ENCODE measurements at places on chromosomes 7 and 10.

DNA sequence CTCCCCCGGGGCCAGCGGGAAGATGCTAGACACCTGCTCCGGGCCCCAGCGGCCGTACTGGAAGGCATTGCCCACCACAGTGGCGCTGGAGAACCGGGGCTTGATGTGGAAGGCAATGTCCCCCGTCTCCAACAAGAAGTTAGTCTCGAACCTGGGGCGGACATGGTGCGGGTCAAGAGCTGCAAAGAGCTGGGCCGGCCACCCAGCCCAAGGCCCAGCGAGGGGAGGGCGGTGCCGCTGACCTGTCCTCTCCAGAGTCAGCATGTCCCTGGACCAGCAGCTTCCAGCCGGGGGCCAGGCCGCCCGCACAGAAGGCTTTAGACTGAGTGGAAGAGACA is 551 bp downstream of the GRIFIN start:
- no peak for DNase-seq

- no peak for DNase-seq
Measured at GRCh38 chr10:101142533-101143344, 11.6 kb downstream of the TLX1 start.

- no peak for DNase-seq
Measured at GRCh38 chr10:116207690-116208089, 65.3 kb downstream of the GFRA1 start.

DNA sequence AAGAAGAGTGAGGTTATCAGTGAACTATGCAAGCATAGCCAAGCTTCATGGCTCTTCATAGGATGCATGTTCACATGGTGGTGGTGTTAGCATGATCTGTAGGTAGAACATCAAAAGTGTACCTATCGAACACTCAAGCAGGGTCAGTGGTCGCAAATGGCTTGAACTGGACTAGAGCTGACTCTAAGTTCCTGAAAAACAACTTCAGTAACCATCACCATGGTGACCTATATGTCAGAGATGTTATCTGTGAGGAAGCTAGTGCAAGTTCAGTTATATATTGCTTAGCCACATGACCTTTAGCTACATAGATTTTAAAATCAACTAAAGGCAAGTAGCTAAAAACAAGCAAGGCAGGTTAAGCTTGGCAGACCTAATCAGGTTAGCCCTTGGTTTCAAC is 163.1 kb upstream of the AGR3 start:
- no peak for DNase-seq

GRCh38 chr10:133276435-133277201 is at the start of gene ADAM8:
ADAM8 (minus strand) TSS chr10:133276868; CDS start chr10:133276817, 51 bp downstream.
- DNase-seq = no peak

GRCh38 chr10:17432723-17433122 is 21.7 kb downstream of the ST8SIA6 start:
- no peak for DNase-seq

DNA sequence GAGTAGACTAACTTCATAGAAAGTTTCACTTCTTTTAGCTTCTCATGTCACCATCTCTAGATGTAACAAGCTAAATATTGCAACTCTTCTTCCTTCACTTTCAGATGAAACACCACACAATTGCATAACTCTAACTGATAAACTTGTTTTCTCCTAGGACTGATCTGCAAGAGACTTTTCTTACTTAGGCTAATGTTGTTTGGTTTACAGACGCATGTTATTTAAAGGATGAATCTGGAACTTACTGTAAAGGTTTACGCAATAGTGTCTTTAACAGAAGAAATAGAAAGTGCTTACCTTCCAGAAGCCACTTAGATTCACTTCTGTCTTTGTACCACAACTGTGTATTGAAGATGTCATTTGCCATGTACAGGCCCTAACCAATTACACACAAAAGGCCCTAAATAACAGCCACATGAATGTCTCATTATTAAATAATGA is 22.1 kb upstream of the ZC3HAV1 start:
- DNase-seq = no peak

All from stimulated activated CD4-positive, alpha-beta T cell treated with anti-CD3 and anti-CD28 coated beads, Interleukin-1b, Interleukin-23, amount 100 ng/mL, for 1 hour (primary cell).